Ascending aorta (tissue), 2 donors: ENCODE measurements at places on chromosomes 12 and 14.

DNA sequence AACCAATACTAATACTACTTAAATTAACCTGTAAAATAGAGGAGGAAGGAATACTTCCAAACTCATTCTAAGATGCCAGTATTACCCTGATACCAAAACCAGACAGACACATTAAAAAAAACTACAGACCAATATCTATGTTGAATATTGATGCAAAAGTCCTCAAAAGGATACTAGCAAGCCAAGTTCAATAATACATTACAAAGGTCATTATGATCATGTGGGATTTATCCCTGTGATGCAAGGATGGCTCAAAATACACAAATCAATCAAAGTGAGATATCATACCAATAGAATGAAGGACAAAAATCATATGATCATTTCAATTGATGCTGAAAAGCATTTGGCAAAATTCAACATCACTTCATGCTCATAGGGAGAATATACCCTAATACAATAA lies 97.2 kb upstream of the ATXN7L3B start:
- no peak for DNase-seq

DNA sequence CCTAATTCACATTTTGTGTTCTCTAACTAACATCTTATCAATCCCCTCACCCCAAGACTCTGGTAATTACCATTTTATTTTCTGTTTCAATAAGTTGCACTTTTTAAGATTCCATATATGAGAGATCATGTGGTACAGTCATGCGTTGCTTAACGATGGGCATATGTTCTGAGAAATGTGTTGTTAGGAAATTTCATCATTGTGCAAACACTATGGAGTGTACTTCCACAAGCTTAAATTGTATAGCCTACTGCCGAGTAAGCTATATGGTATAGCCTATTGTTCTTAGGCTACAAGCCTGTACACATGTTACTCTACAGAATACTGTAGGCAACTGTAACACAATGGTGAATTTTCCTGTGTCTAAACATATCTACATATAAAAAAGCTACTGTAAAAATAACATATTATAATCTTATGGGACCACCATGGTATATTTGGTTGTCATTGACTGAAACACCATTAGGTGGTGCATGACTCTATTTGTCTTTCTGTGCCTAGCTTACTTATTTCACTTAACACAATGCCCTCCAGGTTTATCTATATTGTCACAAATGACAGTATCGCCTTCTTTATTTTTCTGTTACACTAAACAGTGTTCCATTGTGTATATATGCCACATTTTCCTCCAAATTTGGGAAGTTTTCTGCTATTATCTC lies 473.4 kb upstream of the LMO3 start:
- DNase-seq: no peak

GRCh38 chr12:13173012-13173932 lies 23.3 kb upstream of the EMP1 start:
- peak; percentile 87 for DNase-seq

GRCh38 chr12:22275843-22276242 lies 58.7 kb downstream of the ST8SIA1 start:
- peak; percentile 66 for DNase-seq

DNA sequence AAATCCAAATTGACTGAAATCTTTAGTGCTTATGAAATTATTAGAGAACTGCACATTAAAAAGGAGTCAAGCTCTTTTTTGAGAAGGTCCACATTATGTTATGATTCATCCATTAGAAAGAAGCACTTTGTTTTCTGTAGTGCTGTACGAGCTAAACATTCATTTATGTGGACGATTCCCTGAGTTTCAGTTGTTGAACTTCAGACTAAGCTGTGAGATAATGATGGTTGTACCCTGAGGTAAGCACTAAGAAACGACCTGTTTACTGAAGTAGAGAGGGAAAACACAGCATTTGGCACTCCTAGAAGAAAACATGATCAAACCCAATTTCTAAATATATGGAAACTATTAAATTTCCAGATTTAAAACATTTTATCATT lies 67.3 kb upstream of the ATP2B1 start:
- DNase-seq: no peak

DNA sequence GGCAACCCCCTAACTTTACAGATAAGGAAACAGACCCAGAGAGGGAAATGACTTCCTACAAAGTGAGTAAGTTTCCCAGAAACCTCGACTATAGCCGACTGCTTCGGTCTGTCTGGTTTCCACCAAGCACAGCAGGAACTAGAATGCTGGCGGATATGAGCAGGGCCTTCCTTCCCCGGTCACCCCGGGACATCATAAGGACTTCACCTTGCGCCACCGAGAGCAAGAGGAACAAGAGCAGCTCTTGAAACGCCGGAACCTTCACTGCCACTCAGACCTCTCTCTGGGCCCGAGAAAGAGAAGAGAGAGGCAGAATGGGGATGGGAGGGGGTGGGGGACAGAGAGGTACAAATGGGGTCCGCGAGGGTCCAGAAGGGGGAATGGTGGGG lies 29.4 kb upstream of the GPR68 start:
- DNase-seq: no peak

DNA sequence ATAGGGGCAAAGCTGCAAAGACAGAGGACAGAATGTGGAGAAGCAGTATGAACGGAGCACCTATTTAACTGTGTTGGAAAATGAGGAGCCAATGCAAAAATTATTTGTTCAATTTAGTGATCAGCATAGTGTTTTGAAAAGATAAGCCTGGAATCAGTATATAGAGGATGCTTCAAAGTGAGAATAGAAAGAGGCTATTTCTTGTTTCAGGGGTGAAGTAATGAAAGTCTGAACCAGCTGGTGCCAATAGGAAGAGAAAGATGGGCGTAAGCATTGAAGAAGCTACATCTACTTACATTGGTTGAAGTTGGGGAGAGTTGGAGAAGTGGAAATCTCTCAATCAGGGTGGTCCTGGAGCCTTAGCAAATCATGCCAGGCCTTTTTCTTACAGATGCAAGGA lies 77.3 kb upstream of the SLC38A4 start:
- no peak for DNase-seq

GRCh38 chr12:120703311-120703942 lies 6.8 kb upstream of the UNC119B start:
- no peak for DNase-seq

DNA sequence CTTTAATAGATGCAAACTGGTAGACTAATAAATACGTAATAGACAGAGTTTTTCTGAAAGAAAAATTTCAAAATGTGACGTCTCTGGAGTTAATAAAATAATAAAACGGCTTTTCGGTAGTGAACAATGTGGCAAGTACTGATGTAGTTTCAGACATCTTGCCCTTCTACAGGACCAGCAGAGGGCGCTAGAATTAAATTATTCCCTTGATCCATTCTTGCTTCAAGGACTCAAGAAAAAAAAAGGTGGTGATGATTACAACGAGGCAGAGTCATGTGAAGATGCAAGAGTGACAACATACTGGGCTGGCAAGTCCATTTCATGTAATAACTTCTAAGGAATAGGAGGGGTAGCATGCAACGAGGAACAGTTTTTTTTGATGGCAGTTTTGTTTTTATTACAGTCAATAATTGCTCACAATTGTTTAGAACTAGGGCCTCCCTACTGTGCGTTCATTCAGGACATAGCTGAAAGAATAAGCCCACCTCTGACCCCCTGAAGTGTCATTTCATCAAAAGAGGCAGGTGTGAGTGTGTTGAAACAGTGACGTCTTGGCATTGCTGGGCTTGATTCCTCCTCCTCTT lies 101.0 kb upstream of the GZMB start:
- DNase-seq: no peak

- DNase-seq: no peak
These were observed 53.6 kb upstream of the EIF5 start for GRCh38 chr14:103280278-103280928.

GRCh38 chr12:8612629-8613028 lies at the start of gene AICDA:
Gene AICDA (minus strand): TSS chr12:8612859. CDS start chr12:8612767, 92 bp downstream.
- DNase-seq: no peak

DNA sequence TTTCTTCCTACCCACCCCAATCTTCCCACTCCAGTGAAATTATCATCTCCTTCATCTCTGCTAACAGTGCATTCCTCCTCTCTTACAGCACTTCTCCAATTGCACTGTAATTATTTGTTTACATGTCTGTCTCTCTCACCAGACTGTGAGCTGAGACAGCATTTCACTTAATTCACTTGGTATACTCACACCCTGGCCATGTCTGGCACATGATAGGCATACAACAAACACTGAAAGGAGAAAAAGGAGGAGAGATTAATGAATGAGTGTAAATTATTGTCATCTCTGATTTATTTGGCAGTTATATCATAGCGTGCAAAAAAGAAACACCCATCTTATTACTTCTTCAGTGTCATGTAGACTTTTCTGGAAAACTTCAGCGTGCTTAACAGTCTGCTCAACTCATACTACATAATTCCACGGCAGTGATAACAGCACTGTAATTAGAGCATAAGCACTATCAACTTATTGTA lies 452.3 kb downstream of the ADAMTS20 start:
- no peak for DNase-seq
